ENCODE measurements at places on chromosomes 11 and 22. TPM values are rescaled to one million over a fixed set of nuclear protein-coding genes. Genes with fewer than 3 reads are reported as not detected.

GRCh38 chr22:29722151-29722550, 2.3 kb downstream of the CABP7 start:
- no peak for DNase-seq

DNA sequence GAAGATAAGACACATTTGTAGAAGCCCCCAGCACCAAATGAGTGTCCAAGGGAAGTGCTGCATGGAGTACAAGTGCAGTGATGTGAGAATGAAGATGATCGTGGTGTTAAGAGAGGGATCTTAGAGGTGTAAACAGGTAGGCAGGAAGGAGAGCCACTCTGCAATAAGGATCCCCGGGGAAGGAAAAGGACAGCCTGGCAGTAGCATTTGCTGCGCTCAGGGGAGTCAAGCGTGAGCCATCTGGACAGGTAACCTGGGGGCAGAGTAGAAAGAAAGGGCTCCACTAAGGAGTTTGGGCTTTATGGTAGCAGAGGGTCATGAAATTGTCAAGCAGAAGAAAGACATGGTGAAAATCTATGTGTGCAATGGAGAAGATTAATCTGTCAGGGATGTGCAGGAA, 587.2 kb downstream of the BUD13 start:
- no peak for DNase-seq

GRCh38 chr22:28395520-28395919, 284.1 kb downstream of the TTC28 start:
- DNase-seq, result no peak

- no peak for DNase-seq
These were observed 9.3 kb downstream of the PATE4 start for GRCh38 chr11:125842321-125842948.

DNA sequence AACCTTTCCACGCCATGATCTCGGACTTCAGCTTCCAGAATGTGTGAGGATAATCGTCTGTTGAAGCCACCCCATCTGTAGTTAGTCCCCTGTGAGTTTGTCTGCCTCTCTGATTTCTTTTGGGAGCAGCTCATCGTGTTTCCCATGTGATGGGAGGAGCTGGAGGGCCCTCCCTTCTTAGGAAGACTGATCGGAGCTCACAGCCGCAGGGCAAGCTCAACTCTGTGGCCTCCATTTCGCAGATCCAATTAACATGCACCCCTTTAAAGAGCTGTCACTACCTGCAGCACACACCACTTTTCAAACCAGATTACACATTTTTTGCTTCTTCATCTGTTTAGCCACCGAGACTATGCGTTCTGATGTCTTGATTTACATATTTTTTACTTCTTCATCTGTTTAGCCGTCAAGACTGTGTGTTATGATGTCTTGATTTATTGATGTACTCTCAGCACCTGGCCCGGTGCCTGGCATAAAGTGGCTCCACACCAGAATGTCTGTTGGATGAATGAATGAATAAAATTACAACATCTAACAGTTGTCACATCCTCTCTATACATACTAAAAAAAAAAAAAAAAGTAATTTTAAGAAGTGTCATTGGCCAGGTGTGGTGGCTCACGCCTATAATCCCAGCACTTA, 14.9 kb upstream of the PPFIA1 start:
- DNase-seq, result no peak

GRCh38 chr22:29105468-29105867, 32.6 kb downstream of the KREMEN1 start:
- no peak for DNase-seq

GRCh38 chr11:19845626-19846025, 133.0 kb downstream of the NAV2 start:
- DNase-seq, result no peak

DNA sequence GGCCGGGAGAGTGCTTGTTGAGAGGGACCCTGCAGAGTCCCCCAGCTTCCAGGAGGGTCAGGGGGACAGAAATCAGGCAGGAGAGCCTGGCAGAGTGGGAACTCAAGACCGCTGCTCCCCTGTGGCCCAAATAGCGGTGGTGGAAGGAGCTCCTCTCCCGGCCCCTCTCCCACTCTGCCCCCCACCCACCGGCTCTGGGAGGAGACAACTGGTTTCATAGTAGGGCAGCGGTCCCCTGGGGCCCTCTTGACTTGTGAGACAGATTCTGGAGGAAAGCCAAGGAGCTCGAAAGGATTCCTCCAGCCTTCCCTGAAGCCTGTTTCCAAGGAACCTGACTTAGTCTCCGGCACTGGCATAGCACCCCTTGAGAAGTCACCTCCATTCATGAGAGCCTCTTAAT, 10.1 kb downstream of the PKNOX2 start:
- DNase-seq, result no peak

GRCh38 chr11:125953401-125953935, 7.6 kb downstream of the VSIG10L2 start:
- no peak for DNase-seq

GRCh38 chr11:63262547-63262946, 19.1 kb upstream of the SLC22A25 start:
- peak; percentile 31 for DNase-seq

- DNase-seq, result no peak
These were observed 60.8 kb upstream of the POU2AF1 start for GRCh38 chr11:111439901-111440300.

GRCh38 chr11:9003573-9004182, at the start of gene NRIP3:
Gene NRIP3, minus strand, starts transcription at chr11:9004001. Its CDS starts 66 bp downstream, at chr11:9003935.
- peak; percentile 79 for DNase-seq

GRCh38 chr22:37544955-37545702, 15.2 kb upstream of the CDC42EP1 start:
- peak; percentile 89 for DNase-seq

ADAMTS8 gene
- total RNA-seq, result 52.3 TPM

CLMP gene
- 17.9 TPM for total RNA-seq

OR4A16 gene
- total RNA-seq, result not detected

NTM gene
- 124 TPM for total RNA-seq

MS4A12 gene
- total RNA-seq, result not detected

GRIK4 gene
- 1.1 TPM for total RNA-seq

ADM2 gene
- 1.0 TPM for total RNA-seq

POLR2L gene
- 168 TPM for total RNA-seq

Data from upper lobe of left lung (tissue), 6 donors.